Fibroblast of mammary gland (primary cell): ENCODE measurements at places on chromosomes 11 and 22.
A peak's percentile ranks its signal among the peaks of the same experiment; 100 is the strongest.

DNA sequence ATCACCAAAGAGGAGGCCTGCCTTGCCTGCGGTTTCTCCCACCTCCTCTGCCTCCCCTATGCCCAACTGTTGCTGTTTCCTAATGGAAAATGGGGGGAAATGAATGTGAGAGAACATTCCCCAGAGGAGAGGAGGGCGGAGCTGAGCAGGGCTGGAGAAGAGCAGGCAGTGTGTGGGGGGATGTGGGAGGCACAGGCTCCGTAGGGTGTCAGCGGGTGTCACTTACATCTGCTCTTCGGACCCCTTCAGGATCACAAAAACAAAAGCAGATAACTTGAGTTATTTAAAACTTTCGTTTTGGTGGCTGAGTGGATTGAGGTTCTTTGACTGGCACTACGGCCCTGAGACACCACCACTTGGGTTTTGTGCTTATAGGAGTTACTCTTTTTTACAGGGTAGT lies 93.8 kb downstream of the CEP164 start:
- no peak for DNase-seq

- peak; percentile 22 for DNase-seq
These were observed 16.1 kb downstream of the C2CD3 start for GRCh38 chr11:74154620-74155281.

GRCh38 chr11:44574610-44575287 lies 9.3 kb downstream of the CD82 start:
- DNase-seq: peak; percentile 95

DNA sequence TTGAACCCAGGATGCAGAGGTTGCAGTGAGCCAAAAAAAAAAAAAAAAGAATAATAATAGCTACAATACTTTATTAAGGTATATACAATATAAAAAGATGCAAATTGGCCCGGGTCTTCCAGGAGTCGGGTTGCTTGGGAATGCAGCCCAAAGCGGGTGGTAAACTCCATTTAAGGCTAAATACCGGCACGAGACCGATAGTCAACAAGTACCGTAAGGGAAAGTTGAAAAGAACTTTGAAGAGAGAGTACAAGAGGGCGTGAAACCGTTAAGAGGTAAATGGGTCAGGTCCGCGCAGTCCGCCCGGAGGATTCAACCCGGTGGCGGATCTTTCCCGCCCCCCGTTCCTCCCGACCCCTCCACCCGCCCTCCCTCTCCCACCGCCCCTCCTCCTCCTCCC lies 143.3 kb downstream of the DLG2 start:
- DNase-seq: peak; percentile 30

DNA sequence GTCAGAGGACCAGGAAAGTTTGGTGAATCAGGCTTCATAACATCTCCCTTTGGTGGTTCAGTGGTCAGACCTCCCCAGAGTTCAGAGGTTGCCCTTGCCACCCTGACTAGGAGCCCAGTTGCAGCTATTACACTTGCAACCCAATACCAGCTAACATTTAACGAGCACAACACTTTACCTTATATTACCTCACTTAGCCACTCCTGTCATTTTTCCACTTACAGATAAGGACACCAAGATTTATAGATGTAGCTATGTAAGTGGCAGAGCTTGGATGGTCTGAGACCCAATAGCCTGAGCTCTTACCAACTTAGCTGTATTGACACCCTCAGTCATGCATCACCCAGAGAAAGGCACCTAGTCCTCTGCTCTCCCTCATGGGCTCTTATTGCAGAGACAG lies 234.7 kb downstream of the INSC start:
- DNase-seq: no peak

DNA sequence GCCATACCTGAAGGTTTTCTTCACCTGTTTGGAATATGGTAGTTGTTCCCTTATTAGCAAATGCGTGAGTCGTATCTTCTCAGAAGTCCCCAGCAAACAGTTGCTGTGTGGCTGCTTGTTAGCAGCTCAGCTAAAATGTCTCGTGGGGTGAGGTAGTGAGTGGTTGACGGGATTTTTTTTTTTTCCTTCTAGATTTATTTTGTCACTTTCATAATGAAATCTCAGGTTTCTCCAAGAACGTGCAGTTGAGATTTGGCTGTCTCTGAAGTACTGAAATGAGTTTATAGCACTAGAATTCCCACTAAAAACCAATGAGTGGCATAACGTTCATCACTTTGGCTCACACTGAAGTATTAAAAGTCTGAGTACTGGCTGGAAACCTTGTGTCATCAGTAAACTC lies 16.8 kb downstream of the RCN1 start:
- no peak for DNase-seq

GRCh38 chr11:76232026-76232665 lies 25.8 kb upstream of the WNT11 start:
- no peak for DNase-seq

- no peak for DNase-seq
These were observed 49.2 kb downstream of the GRAMD1B start for GRCh38 chr11:123479048-123479837.

- DNase-seq: no peak
These were observed 25.4 kb downstream of the PDGFB start for GRCh38 chr22:39219071-39220039.

DNA sequence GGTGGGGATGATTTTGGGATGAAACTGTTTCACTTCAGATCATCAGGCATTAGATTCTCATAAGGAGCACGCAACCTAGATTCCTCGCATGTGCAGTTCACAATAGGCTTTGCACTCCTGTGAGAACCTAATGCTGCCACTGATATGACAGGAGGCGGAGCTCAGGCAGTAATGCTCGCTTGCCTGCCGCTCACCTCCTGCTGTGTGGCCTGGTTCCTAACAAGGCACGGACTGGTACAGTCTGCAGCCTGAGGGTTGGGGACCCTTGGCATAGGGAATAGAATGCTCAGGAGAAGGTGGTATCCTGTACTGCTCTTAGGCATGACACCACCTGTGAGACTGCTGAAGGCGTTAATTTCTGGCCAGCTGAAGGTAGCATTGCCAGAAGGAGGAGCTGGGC lies 47.0 kb downstream of the STIM1 start:
- no peak for DNase-seq

- peak; percentile 85 for DNase-seq
These were observed 12.3 kb upstream of the HDHD5 start for GRCh38 chr22:17171153-17172028.

DNA sequence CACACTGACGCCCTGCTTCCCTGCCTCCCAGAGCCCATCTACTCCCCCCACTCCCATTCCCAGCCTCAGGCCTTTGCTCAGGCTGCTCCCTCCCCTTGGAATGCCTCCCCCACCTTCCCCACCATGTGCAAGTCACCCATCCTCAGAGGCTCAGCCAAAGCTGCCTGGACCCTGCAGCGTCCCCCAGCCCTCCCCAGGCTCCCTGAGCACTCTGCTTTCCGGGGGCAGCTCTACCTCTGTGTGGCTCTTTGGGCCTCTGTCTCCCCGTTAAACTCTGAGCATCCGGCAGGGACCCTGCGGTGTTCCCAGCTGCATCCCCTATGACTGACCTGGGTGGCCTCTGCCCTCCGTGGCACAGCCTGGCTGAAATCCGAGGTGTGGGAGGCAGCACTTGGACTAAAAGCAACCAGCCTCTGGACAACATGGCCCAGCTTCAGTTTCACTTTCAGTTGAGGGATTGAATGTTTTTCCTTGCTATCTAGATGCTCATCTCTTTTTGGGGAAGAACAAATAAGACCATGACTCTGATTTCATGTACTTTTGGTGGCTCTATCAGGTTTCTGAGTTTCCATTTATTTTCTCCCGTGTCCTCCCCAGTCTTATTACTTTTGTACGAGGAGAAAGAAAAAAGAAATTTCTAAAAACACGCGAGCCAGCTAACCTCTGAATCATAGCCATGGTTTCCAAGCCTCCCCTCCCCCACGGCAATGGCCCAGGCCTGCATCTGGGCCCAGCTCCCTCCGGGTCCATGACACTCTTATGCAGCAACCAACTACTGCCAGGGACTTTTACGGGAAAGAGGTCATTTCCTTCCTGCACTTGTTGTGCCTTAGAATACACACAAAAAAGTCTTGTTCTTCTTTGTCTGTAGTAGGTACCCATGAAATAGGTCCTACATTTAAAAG lies 3.8 kb downstream of the APOL3 start:
- DNase-seq: peak; percentile 87

DNA sequence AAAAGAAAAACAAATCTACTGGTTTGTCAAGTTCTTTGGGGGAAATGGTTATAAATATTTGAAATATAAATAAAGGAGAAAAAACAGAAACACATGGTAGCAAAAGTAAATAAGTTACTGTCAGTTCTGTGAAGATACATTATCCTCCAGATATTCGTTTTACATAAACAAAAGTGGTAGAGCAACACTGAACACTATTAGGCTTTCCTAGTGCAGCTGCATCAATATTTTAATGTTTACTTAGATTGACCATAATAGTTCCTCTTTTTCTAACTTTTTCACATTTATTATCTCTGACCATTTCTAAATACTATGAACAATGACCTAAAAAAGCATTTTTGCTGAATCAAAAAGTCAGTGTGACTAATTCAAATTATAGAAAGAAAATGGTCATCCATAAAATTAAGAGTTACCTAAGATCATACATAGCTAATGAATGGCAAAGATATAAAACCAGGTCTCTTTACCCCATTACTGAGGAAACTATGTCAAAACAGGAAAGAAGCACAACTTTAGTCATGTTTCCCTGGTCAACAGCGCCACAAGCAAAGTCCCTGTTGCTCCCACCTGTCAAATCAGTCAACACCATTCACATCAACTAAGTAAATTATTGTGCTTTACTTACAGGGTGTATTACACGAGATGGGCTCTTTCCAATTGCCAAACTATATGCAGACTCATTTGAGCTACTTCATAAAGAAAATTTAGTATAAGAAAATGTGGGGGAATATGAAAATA lies 38.5 kb downstream of the SBF2 start:
- no peak for DNase-seq

GRCh38 chr11:1554981-1555712 lies 16.9 kb downstream of the DUSP8 start:
- DNase-seq: no peak

- no peak for DNase-seq
These were observed 124.0 kb upstream of the RCN1 start for GRCh38 chr11:31966846-31967245.

GRCh38 chr11:126140926-126141280 lies 70.5 kb downstream of the RPUSD4 start:
- peak; percentile 85 for DNase-seq

DNA sequence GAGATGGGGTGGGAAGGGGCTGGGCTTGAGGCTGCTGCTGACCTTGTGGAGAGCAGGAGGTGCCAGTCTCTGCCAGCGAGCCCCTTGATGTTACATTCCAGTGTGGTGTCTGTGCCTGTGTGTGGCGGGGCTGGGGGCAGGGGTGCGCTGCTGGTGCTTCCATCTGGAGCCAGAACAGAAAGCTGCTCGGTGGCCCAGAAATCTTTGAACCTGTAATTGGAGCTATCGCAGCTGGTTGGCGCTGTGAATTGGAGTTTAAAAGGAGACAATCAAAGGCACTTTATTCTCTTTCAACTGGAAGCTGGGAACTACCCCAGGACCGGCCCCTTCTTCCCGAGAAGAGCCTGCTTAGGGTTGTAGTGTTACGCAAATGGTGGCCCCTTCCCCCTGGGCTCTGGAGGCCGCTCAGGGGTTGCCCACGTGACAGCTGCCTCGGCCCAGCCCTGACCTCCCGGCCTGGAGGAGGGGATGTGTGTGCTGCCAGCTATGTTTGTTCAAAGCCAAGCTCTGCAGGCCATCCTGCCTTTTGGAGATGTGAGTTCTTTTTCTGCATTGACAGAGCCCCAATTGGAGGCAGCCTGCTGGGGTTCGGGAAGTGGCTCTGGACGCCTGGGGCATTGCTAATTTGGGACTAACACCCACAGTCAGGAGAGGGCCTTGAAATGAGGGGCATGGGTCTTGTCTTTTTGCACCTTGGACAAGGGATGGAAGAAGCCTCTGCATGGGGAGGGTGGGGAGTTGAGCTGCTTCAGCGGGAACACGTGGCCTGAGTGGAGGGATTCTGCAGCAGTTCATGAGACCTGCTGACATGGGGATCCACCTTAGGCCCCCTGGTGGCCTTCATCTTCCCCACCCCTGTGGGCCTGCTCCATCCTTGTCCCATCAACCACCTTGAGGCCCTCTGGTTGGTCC lies 14.0 kb upstream of the ARSA start:
- peak; percentile 29 for DNase-seq

- DNase-seq: no peak
These were observed 12.9 kb downstream of the MS4A10 start for GRCh38 chr11:60797846-60798630.

GRCh38 chr11:45407226-45407625 lies 121.1 kb upstream of the SYT13 start:
- DNase-seq: no peak

DNA sequence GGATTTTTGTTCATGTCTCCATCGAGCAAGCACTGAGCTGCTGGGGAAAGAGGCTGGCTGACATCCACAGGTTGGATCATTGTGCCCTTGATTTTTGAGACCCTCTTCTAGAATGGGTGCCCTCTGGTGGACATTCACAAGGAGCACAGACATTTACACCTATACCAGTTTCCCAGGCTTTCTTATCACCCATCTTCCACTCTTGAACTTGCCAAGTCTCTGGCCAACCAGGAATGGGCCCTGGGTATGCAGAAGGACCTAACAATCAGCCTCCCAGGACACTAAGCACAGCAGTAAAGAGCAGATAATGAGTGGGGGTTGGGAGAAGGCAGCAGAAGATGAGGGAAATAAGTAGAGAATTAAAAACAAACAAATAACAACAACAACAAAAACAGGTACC lies 5.7 kb upstream of the INTS4 start:
- DNase-seq: peak; percentile 77

- peak; percentile 27 for DNase-seq
These were observed 13.1 kb downstream of the PACS1 start for GRCh38 chr11:66082946-66083698.

GRCh38 chr22:36765943-36766450 lies 9.9 kb downstream of the IFT27 start:
- peak; percentile 40 for DNase-seq

GRCh38 chr11:111213256-111213655 lies 32.3 kb upstream of the POU2AF2 start:
- peak; percentile 46 for DNase-seq

DNA sequence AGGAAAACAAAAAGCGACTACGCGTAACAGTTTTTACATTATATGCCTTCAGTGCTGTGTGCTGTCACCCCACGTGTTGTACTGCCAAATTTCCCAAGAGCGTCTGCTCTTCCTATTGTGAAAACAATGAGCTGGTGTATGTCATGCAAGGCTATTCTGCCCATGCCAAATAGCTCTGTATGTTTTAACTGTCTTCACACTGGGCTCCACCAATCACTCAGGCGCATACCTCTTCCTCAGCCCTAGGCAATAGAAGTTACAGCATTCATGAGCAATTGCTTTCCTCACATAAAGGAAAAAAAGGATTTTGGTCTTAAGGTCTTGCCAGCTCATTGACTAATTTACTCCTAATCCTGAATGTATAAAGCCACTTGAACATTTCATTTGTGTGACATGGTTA lies 606.8 kb downstream of the NTM start:
- DNase-seq: peak; percentile 3

GRCh38 chr11:63534895-63535461 lies 1.6 kb upstream of the PLAAT4 start:
- no peak for DNase-seq

DNA sequence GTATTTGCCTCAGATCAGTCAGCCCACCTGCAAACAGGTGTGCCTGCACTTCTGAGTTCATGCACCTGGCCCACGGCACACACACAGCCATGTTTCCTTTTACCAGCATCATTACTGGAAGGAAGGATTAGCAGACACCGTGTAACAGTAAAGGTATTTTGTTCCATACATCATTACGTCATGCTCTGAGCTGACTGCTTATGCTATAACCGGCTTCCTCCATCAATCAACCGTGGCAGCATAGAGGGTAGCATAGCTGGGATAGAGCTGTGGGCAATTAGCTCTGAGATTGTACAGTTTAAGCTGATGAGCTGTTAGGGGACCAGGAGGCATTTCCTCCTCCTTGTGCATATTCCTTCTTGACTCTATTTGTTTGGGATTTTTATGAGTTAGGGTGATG lies 102.4 kb downstream of the ME3 start:
- no peak for DNase-seq
